ENCODE measurements at places on chromosomes 12 and 14.

GRCh38 chr12:2286461-2287131 lies 233.8 kb downstream of the CACNA1C start:
- DNase-seq: no peak

- peak; percentile 20 for DNase-seq
Measured at GRCh38 chr14:31206536-31207286, 882 bp downstream of the HECTD1 start.

GRCh38 chr12:122362755-122363154 lies 59.7 kb downstream of the CLIP1 start:
- DNase-seq: no peak

DNA sequence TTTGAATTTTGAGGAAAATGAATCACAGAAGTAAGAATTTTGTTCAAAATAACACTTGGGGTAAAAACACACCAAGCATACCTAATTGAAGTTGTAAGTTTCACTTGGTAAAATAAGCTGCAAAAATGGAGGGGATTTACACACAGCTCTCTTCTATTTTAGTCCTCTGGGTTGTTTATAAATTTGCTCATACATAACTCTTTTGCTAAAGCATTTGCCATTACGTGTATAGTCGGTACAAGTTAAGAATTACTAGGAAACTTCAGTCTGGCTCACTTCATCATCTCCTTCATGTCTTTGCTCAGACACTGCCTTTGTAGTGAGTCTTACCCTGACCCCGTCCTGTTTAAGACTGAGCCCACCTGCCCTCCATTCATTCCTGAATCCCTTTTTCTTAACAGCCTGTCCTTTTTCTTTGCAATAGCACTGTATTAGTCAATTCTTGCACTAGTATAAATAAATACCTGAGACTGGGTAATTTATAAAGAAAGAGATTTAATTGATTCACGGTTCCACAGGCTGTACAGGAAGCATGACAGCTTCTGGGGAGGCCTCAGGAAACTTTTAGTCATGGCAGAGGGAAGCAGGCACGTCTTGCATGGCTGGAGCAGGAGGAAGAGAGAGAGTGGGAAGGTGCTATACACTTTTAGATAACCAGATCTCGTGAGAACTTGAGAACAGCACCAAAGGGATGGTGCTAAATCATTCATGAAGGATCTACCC lies 451.1 kb downstream of the PCNX1 start:
- DNase-seq: no peak

DNA sequence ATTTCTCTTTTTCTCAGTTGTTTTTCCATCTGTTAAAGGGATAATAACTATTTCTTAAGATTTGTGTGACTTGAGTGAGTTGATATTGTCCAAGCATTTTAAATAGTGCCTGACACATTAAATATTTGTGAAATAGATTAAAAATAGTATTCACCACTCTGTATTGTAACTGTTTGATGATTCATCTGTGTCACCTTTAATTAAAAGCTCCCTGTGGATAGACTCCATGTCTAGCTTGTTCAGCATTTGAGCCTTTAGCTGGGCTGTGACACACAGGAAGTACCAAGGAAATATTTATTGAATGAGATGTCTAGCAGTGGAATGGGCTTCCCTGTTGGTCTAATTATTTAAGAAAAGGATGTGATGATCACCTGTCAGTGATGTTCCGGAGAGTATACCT lies 1.8 kb upstream of the GLIPR1L2 start:
- no peak for DNase-seq

GRCh38 chr14:105041841-105042765 lies 21.2 kb upstream of the CDCA4 start:
- no peak for DNase-seq

- DNase-seq: no peak
Measured at GRCh38 chr12:93829016-93829415, 151.8 kb downstream of the CRADD start.

GRCh38 chr14:21382886-21383847 lies 652 bp downstream of the SUPT16H start:
- peak; percentile 31 for DNase-seq

DNA sequence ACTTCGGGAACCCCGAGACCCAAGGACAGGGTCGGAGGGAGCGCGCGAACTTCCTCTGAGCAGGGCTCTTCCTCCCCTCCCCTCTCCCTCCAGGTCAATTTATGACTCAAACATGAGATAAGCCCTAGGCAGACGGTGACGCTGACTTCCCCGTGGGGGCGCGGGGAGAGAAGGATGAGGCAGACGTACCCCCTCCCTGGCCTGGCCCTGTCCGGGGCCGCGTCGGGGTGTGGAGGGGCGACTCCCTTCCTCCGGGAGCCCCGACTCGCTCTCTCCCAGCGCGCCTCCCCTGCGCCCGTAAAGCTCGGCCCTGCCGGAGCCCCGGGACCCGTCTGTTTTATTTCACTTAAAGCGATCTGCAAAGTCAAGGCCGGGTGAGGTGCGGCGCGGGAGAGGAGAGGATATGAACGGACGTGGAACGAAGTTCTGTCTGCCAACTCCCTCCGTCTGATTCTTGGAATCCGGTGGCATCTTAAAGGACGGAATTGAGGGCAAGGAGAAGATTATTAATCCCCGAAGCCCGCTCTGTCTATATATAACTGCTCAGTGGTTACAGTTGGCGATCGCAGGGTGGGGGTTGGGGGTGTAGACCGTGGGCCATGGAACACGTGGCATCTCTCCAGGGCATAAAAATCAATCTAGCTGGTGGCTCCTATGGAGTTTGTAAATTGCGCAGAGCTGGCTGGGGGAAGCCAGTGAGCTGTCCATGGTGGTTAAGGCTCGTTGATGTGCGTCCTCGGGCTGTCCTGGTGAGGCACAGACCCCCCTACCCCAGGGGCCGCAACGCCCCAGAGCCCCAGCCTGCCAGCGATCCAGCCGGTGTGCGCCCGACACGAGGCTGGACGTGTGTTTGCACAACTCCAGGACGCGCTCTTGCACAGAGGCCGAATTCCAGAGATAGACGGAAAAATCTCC lies 2.9 kb upstream of the PTHLH start:
- no peak for DNase-seq

GRCh38 chr12:114847441-114848035 lies 163.6 kb upstream of the TBX3 start:
- no peak for DNase-seq

DNA sequence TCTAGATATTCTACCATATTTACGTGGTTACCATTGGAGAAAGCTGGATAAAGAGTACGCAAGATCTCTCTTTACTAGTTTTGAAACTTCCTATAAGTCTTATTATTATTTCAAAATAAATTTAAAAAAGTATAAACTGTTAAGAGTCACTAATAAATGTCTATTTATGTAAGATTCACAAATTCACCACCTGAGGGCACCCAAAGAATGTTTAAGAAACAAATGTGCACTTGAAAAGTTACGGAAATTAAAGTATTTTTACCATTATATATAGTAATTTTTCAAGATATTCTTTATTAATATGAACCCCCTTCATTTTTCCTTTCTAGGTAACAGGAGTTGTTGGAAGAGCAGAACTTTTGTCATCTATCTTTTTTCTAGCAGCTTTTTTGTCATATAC lies 11.9 kb downstream of the TMTC3 start:
- DNase-seq: no peak

- no peak for DNase-seq
Measured at GRCh38 chr12:68042212-68042699, 53.0 kb downstream of the IFNG-AS1 start.

DNA sequence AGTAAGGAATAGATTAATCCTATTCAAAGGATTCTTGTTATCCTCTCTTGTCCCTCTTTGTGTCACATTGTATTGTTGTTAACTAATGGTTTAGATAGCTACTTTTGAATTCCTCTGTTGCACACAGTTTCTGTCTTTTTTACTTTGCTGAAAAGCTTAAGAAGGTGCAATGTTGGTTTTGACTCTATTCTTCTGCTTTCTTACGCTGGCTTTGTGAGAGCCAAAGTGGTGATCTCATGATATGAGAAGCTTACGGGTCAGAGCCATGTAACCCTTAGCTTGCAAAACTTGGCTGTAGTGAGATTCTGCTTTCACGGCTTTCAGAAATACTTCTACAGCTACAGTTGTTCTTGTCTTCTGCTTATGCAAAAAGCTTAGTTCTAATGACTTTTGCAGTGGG lies 239.7 kb downstream of the TRHDE start:
- no peak for DNase-seq

DNA sequence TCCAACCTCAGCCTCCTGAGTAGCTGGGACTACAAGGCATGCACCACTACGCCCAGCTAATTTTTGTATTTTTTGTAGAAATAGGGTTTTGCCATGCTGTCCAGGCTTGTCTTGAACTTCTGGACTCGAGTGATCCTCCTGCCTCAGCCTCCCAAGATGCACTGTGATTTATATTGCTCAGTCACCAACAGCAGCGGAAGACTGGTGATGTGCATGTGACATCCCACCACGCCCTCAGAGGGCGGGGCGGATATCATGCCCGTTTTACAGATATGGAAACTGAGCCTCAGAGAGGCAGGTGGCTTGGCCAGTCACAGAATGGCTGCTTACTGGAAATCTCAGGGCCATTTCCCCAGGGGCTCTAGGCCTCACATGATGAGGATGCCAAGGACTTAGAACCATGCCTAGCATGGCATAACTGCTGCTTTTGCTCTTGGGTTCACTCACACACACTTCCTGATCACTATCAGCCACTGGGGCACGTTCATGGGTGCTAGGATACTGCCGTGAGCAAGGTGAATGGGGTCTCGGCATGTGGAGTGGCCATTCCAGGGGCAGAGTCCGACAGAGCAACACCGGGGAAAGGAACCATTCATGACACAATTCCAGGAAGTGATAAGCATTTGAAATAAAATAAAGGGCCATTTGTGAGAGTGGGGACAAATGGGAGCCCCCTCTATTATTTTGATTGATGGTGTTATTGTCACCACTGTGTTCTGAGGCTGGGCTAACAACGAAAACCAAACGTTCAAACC lies 31.9 kb downstream of the RBM19 start:
- DNase-seq: no peak

GRCh38 chr14:91009501-91010152 lies 50.8 kb downstream of the RPS6KA5 start:
- no peak for DNase-seq

GRCh38 chr14:93062890-93063289 lies 52.8 kb downstream of the ITPK1 start:
- DNase-seq: no peak

GRCh38 chr14:67567654-67568053 lies 32.4 kb downstream of the PIGH start:
- DNase-seq: no peak

- DNase-seq: no peak
Measured at GRCh38 chr12:105740369-105740768, 398.4 kb downstream of the NUAK1 start.

- DNase-seq: no peak
Measured at GRCh38 chr14:73997944-73998447, 21.1 kb downstream of the ENTPD5 start.

- DNase-seq: no peak
Measured at GRCh38 chr12:132727091-132727794, 16.6 kb downstream of the PGAM5 start.

GRCh38 chr12:5512601-5512970 lies 80.7 kb downstream of the NTF3 start:
- DNase-seq: no peak

GRCh38 chr14:97283426-97283825 lies 486.2 kb downstream of the VRK1 start:
- DNase-seq: no peak

- no peak for DNase-seq
Measured at GRCh38 chr14:61034416-61035120, 53.5 kb downstream of the SLC38A6 start.

DNA sequence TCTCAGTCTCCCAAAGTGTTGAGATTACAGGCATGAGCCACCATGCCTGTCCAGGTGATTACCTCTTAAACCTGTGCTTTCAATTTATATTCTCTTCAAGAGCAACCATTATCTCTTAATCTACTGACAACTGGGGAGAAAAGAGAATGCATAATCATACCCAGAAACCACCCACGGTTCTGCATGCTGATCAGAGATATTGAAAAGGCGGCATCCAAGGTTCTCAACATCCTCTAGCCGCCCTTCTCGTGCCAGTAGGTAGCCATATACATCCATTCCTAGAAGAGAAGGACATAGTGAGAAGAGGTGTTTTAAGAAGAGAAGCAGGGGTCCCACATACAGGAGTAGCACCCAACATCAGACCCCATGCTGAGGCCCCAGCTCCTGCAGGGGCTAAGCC lies 20.8 kb downstream of the ANAPC7 start:
- no peak for DNase-seq

DNA sequence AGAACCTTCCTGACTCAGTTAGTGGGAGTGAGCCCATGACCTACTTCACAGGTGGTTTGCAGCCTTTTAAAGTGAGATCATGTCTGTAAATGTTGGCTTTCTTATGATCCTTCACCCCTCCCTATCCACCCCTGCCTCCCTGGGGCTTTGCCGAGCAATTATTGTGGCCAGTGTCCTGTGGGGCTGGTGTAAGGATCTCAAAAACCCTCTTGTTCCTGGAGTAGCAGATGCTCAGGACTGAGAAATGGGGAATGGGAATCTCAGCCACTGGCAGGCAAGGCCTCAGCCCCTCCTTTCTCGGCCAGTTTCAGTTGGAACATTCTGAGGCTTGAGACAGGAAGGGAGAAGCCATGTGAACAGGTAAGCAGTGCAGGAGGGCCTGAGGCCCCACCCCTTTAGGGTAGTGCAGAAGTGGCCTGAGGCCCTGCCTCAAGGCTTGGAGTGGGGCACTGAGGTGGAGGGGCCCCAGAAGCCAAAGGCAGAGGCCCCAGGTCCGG lies 53.8 kb downstream of the PLEKHG3 start:
- DNase-seq: no peak

DNA sequence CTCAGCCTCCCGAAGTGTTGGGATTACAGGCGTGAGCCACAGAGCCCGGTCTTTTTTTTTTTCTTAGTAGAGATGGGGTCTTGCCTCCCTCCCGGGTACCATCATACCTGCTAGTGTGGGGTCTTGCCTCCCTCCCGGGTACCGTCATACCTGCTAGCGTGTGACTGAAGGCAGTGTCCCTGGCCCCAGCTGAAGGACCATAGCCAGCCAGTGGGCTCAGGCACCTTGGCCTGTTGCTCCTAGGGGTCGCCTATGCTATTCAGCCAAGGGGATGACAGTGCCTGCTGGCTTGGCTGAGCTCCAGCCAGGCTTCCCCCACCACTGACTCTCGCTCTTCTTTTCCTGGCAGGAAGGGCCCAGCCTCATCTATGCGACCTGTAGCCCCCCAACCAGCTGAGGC lies 10.5 kb upstream of the BLTP3B start:
- no peak for DNase-seq

- no peak for DNase-seq
Measured at GRCh38 chr12:56894698-56895368, 39.4 kb downstream of the SDR9C7 start.

DNA sequence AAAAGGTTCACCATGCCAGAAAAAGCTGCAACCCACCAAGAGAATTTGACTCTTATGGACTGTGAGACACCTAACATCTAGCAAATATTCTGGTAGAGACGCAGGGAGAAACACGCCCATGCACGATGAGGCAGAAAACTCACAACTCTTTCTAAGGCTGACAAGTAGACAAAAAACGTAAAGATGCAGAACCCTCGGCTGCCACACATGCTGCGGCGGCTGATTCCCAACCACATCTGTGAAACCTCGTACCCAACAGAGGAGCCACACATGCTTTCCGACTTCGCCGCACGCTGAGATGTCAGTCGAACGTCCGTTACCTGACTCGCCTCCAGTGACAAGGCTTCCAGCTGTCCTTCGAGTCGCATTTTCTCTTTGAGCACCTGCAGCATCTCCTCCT lies 21.8 kb downstream of the GOLGA3 start:
- no peak for DNase-seq

GRCh38 chr12:119068129-119068856 lies 87.0 kb downstream of the SRRM4 start:
- DNase-seq: no peak

All from stimulated activated CD4-positive, alpha-beta T cell treated with anti-CD3 and anti-CD28 coated beads, Interleukin-15, amount 100 ng/mL, for 1 hour (primary cell).